Osteoblast (primary cell): ENCODE measurements at places on chromosomes 11 and 22. TPM values are rescaled to one million over a fixed set of nuclear protein-coding genes. Genes with fewer than 3 reads are reported as not detected.
A peak's percentile ranks its signal among the peaks of the same experiment; 100 is the strongest.

DNA sequence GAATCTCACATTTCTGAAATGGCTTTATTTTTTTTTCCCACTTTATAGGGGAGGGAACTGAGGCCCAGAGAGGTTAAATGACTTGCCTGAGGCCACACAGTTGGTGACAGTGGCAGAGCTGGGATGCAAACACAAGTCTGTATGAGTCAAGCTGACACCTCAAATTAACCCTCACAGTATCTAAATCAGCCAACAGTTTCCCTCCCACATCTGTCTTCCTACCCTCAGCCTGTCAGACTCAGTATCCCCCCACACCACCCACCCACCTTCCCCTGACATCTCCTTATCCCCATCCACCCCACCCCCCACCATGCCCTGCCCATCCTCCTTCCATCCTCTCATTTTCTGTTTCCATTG lies 95.2 kb downstream of the TP53I11 start:
- H3K4me3 ChIP-seq: no peak overlapping the region
- DNase-seq: peak; percentile 37
- H3K36me3 ChIP-seq: no peaks in the 10 kb centered on the region
- H3K27ac ChIP-seq: no peak overlapping the region
- H3K4me1 ChIP-seq: peaks cover 20% of the 10 kb centered on the region

- H3K4me3 ChIP-seq: no peak overlapping the region
- DNase-seq: no peak
- no peak overlapping the region for H3K27ac ChIP-seq
- H3K27me3 ChIP-seq: peaks cover 16% of the 10 kb centered on the region
Measured at GRCh38 chr22:36733271-36733670, 29.7 kb upstream of the CACNG2 start.

DNA sequence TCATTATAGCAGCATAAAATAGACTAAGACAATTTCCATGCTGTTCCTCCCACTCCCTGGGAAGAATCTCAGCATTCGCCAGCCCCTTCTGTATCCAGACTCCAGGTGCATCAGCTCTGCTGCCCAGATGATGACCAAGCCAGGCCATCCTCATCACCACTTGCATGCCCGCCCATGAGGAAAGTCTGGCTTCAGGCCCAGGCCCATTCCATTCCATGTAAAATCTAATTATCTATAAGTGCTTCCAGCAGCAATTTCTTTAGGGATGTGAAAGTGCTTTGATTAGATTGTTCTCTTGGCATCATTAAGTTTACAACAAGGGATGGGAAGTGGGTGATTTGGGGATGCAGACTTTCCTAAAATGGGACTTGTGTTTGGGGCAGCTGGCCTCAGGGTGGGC lies 100.3 kb downstream of the INSC start:
- H3K4me1 ChIP-seq: no peaks in the 10 kb centered on the region
- H3K4me3 ChIP-seq: no peak overlapping the region

GRCh38 chr11:16779436-16779835 lies 41.0 kb downstream of the C11orf58 start:
- DNase-seq: peak; percentile 29
- no peaks in the 10 kb centered on the region for H3K27me3 ChIP-seq
- no peak overlapping the region for H3K4me3 ChIP-seq
- H3K4me1 ChIP-seq: peaks cover 4% of the 10 kb centered on the region
- no peak overlapping the region for H3K27ac ChIP-seq

DNA sequence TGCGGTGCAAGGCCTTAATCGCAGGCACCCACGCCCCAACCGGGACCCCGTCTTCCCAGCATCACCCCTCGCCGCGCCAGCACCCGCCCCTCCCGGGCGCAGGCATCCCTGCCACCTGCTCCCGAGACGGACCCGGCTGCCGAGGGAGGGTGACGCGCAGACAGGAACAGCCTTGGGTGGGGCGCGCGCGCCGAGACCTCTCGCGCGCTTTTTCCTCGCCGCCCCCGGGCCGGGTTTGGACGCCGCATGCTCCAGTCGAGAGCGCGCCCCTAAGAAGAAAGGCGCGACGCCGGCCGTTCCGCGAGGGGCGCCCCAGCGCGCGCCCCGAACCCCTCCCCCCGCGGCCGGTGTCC lies 504 bp downstream of the CFL1 start:
- H3K4me3 ChIP-seq: peak overlapping the region; percentile 99
- H3K27me3 ChIP-seq: no peaks in the 10 kb centered on the region
- DNase-seq: no peak
- H3K4me1 ChIP-seq: peaks cover 45% of the 10 kb centered on the region
- peak overlapping the region; percentile 40 for H3K27ac ChIP-seq

DNA sequence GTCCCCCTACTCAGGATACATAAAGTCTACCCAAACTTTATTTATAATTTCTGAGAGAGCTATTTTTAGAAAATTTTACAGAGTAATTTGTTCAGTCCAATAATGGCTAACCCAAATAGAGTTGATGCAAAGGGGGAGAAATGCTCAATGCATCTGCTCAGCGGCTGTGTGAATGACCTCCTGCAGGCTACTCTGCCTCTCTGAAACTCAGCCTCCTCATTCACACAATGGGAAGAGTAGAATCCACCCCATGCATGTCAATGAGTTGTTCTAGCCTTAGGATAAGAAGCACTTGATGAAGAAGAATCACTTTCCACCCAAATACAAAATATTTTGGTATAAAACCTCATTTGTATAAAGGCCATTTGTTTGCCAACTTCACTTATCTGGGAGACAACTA lies 1204.0 kb downstream of the LRRC4C start:
- no peaks in the 10 kb centered on the region for H3K36me3 ChIP-seq
- H3K4me3 ChIP-seq: no peak overlapping the region
- H3K27ac ChIP-seq: no peak overlapping the region
- no peaks in the 10 kb centered on the region for H3K4me1 ChIP-seq
- DNase-seq: no peak

DNA sequence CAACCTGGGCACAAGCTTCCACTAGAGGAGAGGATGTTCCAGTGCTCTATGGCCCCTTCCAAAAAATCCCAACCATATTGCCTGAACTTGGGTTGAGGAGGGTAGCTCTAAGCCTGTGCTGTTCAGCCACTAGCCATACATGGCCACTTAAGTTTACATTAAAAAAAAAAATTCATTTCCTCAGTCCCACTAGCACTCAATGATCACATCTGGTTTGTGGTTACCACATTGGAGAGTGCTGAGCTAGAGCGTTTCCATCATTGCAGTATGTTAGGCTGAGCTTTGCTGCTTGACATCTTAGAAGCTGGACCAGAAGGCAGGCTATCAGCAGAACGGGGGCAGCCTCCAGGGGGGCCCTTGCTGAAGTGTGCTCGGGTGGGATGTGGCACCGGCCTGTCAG lies 43.5 kb upstream of the CYP2D6 start:
- H3K4me3 ChIP-seq: no peak overlapping the region
- no peaks in the 10 kb centered on the region for H3K27me3 ChIP-seq
- no peak for DNase-seq

Gene HSPB2
- total RNA-seq: 2.1 and 2.2 TPM in 2 replicates

Gene C22orf23
- total RNA-seq: 0.29 and 0.72 TPM in 2 replicates

Gene RPS13
- 762 and 793 TPM in 2 replicates for total RNA-seq

Gene C1QTNF5
- total RNA-seq: 35.9 and 41.3 TPM in 2 replicates

Gene DGCR2
- 40.7 and 43.4 TPM in 2 replicates for total RNA-seq

Gene ASRGL1
- 0.36 and 0.59 TPM in 2 replicates for total RNA-seq

Gene DDX25
- under 0.01 TPM in 1 of 2 replicates, not detected in the other for total RNA-seq

Gene OR8B4
- not detected in 2 replicates for total RNA-seq
